Left kidney (tissue), 8 donors: ENCODE measurements at places on chromosomes 12 and 14. TPM values are rescaled to one million over a fixed set of nuclear protein-coding genes. Genes with fewer than 3 reads are reported as not detected.

Gene PRKCH
- 21.2 TPM for polyA plus RNA-seq

Gene SETD3
- polyA plus RNA-seq: 65.7 TPM

Gene KRT74
- polyA plus RNA-seq: not detected

Gene CIDEB
- 24.8 TPM for polyA plus RNA-seq

Gene GPATCH2L
- polyA plus RNA-seq: 44.6 TPM

Gene CPNE6
- polyA plus RNA-seq: 0.18 TPM

Gene CIPC
- 27.9 TPM for polyA plus RNA-seq

Gene SNRNP35
- 42.6 TPM for polyA plus RNA-seq

Gene JPH4
- polyA plus RNA-seq: 8.9 TPM

Gene PZP
- polyA plus RNA-seq: 0.55 TPM

Gene ZNF891
- 9.1 TPM for polyA plus RNA-seq

Gene CDCA3
- 42.7 TPM for polyA plus RNA-seq

Gene PAWR
- 146 TPM for polyA plus RNA-seq

Gene RPGRIP1
- 0.58 TPM for polyA plus RNA-seq

Gene SLC7A8
- 92.4 TPM for polyA plus RNA-seq

Gene PIWIL1
- 0.78 TPM for polyA plus RNA-seq

Gene TTC9
- 2.8 TPM for polyA plus RNA-seq

Gene WSB2
- polyA plus RNA-seq: 50.4 TPM

Gene TAC3
- 0.80 TPM for polyA plus RNA-seq

Gene VWF
- 8.2 TPM for polyA plus RNA-seq

Gene KCNA1
- polyA plus RNA-seq: 0.07 TPM

Gene RNASE7
- 0.55 TPM for polyA plus RNA-seq

Gene EPYC
- not detected for polyA plus RNA-seq

Gene TNFAIP2
- polyA plus RNA-seq: 29.6 TPM

Gene OR4Q3
- not detected for polyA plus RNA-seq
